Effector CD8-positive, alpha-beta T cell (primary cell): ENCODE measurements at places on chromosomes 7 and 10.

DNA sequence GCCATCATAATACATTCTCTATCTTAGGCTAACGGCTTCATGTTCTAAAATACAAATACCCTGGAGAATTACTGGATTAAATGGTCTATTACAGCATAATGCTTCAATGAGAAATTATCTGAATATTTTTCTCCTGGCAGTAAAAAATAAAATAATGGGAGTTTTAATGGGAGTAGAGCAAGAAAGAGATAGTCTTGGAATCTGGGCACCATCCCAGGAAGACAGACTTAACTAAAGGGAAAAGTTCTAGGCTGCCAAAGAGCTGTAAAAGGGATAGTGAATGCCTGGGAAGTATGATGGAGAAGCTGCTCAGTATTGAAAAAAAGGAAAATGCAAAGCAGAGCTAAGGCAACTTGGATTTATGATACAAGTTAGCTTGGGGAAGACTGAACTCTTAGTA, 12.1 kb upstream of the SYPL1 start:
- no peak for DNase-seq

GRCh38 chr10:103507235-103508191, 14.0 kb downstream of the NEURL1 start:
- no peak for DNase-seq

DNA sequence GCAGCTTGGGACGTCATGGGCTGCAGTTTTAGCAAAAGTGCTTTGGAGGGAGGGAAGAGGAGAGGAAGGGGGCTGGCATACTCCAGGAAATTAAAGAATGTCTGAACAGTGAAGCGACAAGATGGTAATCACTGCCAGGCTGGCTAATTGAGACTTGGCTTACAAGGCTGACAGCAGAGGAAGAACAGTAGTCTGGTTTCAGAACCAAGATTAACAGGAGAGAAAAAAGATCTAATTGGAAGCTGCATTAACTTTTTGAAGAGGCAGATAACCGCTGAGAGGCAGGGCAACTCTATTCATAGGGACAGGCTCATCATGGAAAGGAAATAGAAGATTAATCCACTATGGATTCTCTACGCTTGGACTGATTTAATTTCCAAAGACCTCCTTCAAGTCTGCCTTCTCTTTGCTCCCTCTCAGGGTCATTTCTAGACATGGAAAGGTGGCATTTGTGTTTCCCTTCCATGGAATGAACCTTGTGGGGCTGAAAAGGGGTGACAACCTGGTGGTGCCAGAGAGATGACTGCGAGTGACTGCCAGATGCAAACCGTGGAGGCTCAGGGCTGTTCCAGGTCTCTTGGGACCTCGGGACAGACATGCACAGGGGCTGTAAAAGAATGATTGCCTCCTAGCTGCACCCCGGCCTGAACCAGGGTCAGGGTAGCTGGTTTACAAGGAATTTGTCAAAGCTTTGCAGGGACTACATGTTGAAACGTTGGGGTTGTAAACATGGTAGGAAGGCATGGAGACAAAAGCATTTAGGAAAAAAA, 210.2 kb upstream of the NPY start:
- no peak for DNase-seq

DNA sequence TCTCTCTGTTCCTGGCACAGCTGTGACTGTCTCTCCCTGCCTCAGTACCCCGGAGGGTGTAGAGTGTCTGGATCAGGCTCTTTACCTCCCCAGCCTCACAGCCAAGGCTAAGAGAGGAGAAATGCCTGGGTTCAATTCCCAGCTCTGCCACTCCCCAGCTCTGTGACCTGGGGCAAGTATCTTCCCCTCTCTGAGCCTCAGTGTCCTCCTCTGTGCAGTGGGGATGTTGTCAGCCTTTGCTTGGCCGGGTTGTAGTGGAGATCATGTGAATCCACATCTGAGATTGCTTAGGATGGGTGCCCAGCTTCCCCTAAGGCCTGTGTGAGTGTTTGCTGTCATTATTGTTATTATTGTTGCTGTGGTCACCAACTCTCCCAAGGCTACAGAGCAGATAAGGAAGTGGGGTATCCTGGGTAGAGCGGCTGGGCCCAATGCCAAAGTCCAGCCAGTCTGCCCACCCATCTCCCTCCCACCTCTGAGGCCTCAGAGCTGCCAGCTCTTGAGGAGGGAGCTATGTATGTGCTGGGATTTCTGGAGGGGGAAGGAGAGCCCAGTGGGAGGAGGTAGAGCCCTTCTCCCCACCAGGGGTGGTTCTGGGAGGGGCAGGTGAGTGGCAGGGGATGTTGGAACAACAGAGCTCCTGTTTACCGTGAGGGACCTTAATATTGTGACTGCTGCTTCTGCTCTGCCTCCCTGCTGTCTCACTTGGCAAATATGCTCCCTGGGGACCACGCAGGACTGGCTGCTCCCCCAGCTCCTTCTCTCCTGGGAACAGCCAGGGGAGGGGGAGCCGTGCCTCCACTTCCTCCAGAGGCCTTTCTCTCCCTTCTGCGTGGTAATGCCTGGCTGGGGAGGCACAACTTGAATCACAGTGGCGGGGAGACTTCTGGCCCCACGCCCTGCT, 170.5 kb downstream of the RPS24 start:
- DNase-seq, result no peak

DNA sequence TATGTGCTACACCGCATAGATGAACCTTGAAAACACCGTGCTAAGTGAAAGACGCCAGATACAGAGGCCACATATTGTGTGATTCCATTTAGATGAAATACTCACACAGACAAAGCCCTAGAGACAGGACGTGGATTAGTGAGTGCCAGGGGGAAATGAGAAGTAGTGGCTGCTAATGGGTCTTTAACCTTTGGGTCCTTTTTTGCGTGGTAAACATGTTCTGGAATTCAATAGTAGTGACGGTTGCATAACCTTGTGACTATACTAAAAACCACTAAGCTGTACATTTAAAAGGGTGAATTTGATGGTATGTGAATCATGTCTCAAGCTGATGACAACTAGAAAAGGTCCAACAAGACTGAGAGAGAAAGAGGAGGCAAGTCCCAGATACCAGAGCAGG, 15.6 kb downstream of the SMKR1 start:
- DNase-seq, result no peak
